Mononuclear cell (primary cell): ENCODE measurements at places on chromosomes 1 and 21. TPM values are rescaled to one million over a fixed set of nuclear protein-coding genes. Genes with fewer than 3 reads are reported as not detected.

AIRE gene
- total RNA-seq = 0.10 TPM

ANKRD34A gene
- 0.42 TPM for total RNA-seq

TMPRSS3 gene
- total RNA-seq = 0.42 TPM

IKBKE gene
- 13.1 TPM for total RNA-seq

UTS2 gene
- 1.4 TPM for total RNA-seq

HMGCS2 gene
- total RNA-seq = not detected

TSSK3 gene
- total RNA-seq = not detected

IFI44 gene
- 55.1 TPM for total RNA-seq

TRIM67 gene
- under 0.01 TPM for total RNA-seq

SPRR2B gene
- total RNA-seq = not detected

DNALI1 gene
- total RNA-seq = 0.21 TPM

RIMKLA gene
- 0.10 TPM for total RNA-seq

NLRP3 gene
- 648 TPM for total RNA-seq

B3GALT6 gene
- 5.9 TPM for total RNA-seq

SYPL2 gene
- total RNA-seq = not detected

THEMIS2 gene
- total RNA-seq = 270 TPM

S100A7 gene
- not detected for total RNA-seq

CD164L2 gene
- not detected for total RNA-seq

OR6K2 gene
- not detected for total RNA-seq
